Foreskin keratinocyte (primary cell): ENCODE measurements at places on chromosomes 3 and 15. TPM values are rescaled to one million over a fixed set of nuclear protein-coding genes. Genes with fewer than 3 reads are reported as not detected.

Gene HESX1
- polyA plus RNA-seq, result 0.17 and 0.26 TPM in 2 replicates

Gene GAP43
- not detected in 2 replicates for polyA plus RNA-seq

Gene PXYLP1
- 1.8 and 1.9 TPM in 2 replicates for polyA plus RNA-seq

Gene VPS39
- 16.0 and 17.9 TPM in 2 replicates for polyA plus RNA-seq

Gene PCSK6
- polyA plus RNA-seq, result 1.3 and 1.5 TPM in 2 replicates

Gene MYO1E
- polyA plus RNA-seq, result 71.0 and 71.1 TPM in 2 replicates

Gene PP2D1
- not detected in 2 replicates for polyA plus RNA-seq

Gene NOX5
- 0.03 and 0.04 TPM in 2 replicates for polyA plus RNA-seq

Gene ZNF502
- 1.3 and 1.5 TPM in 2 replicates for polyA plus RNA-seq

Gene THRB
- 0.93 and 0.98 TPM in 2 replicates for polyA plus RNA-seq

Gene TXNRD3
- 12.5 and 14.5 TPM in 2 replicates for polyA plus RNA-seq

Gene ESYT3
- polyA plus RNA-seq, result 0.29 and 0.39 TPM in 2 replicates

Gene LINGO1
- 0.06 and 0.07 TPM in 2 replicates for polyA plus RNA-seq

Gene FSIP1
- 0.31 and 0.42 TPM in 2 replicates for polyA plus RNA-seq

Gene GPR27
- 0.16 and 0.25 TPM in 2 replicates for polyA plus RNA-seq

Gene DLL4
- polyA plus RNA-seq, result not detected in 2 replicates

Gene FBXW12
- polyA plus RNA-seq, result not detected in 2 replicates

Gene MYZAP
- polyA plus RNA-seq, result 1.7 and 2.0 TPM in 2 replicates

Gene SH2D7
- polyA plus RNA-seq, result not detected in 2 replicates

Gene SEMA4B
- 40.7 and 63.4 TPM in 2 replicates for polyA plus RNA-seq

Gene SELENOT
- polyA plus RNA-seq, result 92.1 and 110 TPM in 2 replicates

Gene AP3B2
- 0.11 and 0.57 TPM in 2 replicates for polyA plus RNA-seq

Gene SLC12A1
- not detected in 2 replicates for polyA plus RNA-seq

Gene TLR9
- polyA plus RNA-seq, result not detected in 2 replicates

Gene PRR20G
- polyA plus RNA-seq, result 0.20 and 0.27 TPM in 2 replicates

Gene PHLDB2
- 28.0 and 35.5 TPM in 2 replicates for polyA plus RNA-seq

Gene TBC1D5
- polyA plus RNA-seq, result 6.5 and 7.5 TPM in 2 replicates

Gene LYSMD2
- polyA plus RNA-seq, result 5.9 and 8.8 TPM in 2 replicates

Gene RPLP1
- 3,232 and 3,373 TPM in 2 replicates for polyA plus RNA-seq

Gene UQCC5
- 31.4 and 34.2 TPM in 2 replicates for polyA plus RNA-seq

Gene KNG1
- not detected in 2 replicates for polyA plus RNA-seq

Gene ZBED2
- polyA plus RNA-seq, result 93.0 and 101 TPM in 2 replicates
